ENCODE measurements at places on chromosomes 5 and 9. TPM values are rescaled to one million over a fixed set of nuclear protein-coding genes. Genes with fewer than 3 reads are reported as not detected.

Gene CAVIN4
- total RNA-seq, result 71.6 TPM

Gene FTMT
- not detected for total RNA-seq

Gene PGM5
- total RNA-seq, result 150 TPM

Gene MUSK
- total RNA-seq, result 1.3 TPM

Gene AQP3
- 14.8 TPM for total RNA-seq

Gene NKD2
- total RNA-seq, result 3.4 TPM

Gene CCDC187
- not detected for total RNA-seq

Gene NIM1K
- total RNA-seq, result 0.20 TPM

Gene DPYSL3
- 19.5 TPM for total RNA-seq

Gene IL5
- not detected for total RNA-seq
